ENCODE measurements at places on chromosomes 3 and 15.
A peak's percentile ranks its signal among the peaks of the same experiment; 100 is the strongest.

GRCh38 chr3:57743496-57743895 lies 12.6 kb upstream of the SLMAP start:
- no peaks in the 10 kb centered on the region for H3K4me1 ChIP-seq
- H3K27me3 ChIP-seq, result no peaks in the 10 kb centered on the region
- H3K4me3 ChIP-seq, result no peak overlapping the region
- no peak overlapping the region for H3K27ac ChIP-seq

DNA sequence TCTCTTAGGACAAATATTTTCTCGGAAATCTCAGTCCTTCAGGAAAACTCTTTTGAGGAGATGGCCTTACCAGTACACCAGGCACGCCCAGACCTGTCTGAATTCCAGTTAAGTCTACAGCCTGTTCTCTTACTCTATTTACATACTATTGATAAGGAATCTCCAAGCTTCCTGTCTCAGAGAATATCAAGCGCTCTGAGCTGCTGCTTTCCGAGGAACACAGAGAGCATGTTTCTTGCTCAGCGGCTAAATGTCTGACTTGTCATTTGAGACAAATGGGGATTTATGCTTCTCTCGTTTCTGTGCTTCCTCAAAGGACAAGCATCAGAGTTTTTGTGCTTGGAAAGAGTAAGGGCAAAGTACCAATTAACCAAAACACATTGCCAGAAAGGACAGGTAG lies 112.4 kb upstream of the CCDC54 start:
- no peak overlapping the region for H3K4me3 ChIP-seq
- no peaks in the 10 kb centered on the region for H3K36me3 ChIP-seq
- DNase-seq, result no peak
- no peaks in the 10 kb centered on the region for H3K27me3 ChIP-seq

DNA sequence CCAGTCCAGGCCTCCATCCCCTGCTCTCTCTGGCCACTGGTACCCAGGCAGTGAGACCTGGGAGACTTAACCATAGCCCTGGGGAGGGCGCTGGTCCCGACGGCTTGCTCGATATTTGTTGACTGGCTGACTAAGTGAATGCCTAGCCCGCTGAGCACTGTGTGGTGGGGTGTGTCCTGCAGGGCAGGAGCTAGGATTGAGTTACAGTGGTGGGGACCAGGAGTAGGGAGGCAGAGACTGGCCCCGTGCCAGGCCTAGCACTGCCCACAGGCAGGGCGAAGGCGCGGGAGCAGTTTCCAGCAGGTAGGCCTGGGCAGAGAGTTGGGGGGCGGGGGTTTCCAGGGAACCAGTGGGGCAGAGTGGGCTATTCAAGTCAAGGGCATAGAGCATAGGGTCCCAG lies at the start of gene VILL:
Gene VILL, plus strand, starts transcription at position 260 of the 400 bp plus-strand sequence. CDS start 2,887 bp downstream, outside the sequence.
- no peak for DNase-seq
- no peaks in the 10 kb centered on the region for H3K27me3 ChIP-seq
- H3K36me3 ChIP-seq, result no peaks in the 10 kb centered on the region
- peak within 1 kb of the TSS; percentile 36 for H3K4me3 ChIP-seq
- no peaks in the 10 kb centered on the region for H3K4me1 ChIP-seq
- no peak within 1 kb of the TSS for H3K27ac ChIP-seq

DNA sequence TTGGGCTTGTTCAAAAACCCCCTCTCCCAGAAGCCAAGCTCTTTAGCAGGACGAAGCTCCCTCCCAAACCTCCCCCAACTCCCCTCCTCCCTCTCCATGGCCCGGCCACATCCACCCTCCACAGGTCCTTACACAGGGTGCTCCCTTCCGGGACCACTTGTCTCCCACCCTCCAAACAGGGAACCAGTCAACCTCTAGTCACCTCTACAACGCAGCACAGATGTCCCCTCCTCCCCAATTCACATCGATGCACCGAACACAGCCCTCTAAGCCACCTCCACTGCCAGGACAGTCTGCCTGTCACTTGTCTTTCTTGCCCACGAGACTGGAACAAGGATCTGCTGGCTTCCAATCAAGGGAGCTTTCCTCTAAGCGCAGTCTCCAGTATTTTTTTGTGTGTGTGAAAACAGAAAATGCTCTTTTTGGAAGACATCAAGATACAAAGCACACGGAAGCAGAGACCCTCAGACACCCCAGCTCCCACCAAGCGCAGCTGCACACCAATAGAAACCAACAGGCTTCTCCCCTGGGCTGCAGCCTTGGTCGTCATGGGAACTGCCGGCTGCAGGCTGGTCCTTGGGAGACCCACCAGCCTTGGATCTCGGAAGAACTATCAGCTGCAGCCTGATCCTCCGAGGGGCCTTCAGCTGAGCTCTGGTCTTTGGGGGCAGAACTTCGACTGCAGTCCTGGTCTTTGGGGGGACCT lies 26.5 kb downstream of the IQSEC1 start:
- no peaks in the 10 kb centered on the region for H3K36me3 ChIP-seq
- no peaks in the 10 kb centered on the region for H3K4me1 ChIP-seq
- H3K27ac ChIP-seq, result no peak overlapping the region
- DNase-seq, result no peak
- no peaks in the 10 kb centered on the region for H3K27me3 ChIP-seq

DNA sequence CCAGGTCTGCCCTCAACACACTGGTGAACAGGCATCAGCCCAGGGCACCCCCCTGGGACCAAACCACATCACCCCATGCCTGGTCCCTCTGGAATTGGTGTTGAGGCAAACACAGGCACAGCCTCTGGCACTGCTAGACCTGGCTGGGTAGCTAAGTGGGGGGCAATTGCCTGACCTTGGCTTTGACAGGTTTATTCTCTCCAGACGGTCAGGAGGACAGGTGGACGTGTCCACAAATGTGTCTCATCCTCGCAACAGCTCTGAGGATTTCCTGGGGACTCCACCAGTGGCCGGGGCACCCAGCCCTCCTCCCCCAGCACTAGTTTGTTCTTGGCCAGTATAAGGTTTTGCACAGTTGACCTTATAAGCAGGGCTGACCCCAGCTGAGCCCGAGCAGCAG lies 31.3 kb downstream of the TKT start:
- H3K4me1 ChIP-seq, result no peaks in the 10 kb centered on the region
- no peak for DNase-seq
- H3K36me3 ChIP-seq, result peaks cover 71% of the 10 kb centered on the region
- no peaks in the 10 kb centered on the region for H3K27me3 ChIP-seq
- H3K4me3 ChIP-seq, result no peak overlapping the region

DNA sequence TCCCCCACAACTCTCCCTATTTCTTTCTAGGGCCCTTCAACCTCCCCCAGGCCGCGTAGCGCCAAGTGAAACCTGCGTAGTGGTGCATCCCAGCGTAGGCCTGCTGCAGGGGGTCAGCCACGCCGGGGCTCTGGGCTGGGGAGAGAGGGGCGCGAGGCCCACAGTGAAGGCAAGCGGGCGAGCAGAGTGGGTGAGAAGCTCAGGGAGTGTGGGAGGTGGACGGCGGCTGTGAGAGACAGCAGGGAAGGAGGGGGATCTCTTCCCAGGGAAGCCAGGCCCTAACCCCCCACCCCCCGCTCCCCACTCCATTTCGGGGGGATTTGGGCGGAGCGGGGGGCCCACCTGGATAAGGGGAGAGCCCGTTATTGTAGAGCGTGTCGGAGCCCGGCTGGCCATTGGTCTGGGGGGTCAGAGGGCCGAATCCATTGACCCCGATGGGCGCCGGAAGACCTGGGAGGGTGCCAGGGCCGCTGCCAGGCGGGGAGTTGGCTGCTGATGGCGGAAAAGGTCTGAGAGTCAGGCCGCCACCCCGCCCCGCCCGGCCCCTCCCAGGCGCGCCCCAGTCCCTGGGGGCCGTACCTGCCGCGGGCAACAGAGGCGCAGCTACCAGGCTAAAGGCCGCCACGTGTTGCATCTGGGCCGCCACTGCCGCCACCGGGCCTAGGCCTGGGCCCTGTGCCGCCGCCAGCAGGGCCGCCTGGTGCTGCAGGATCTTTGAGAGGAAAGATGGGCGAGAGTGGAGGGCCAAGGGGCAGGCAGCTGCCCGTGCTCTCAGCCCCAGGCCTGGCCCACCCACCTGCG lies 16.6 kb upstream of the PARP6 start:
- H3K27ac ChIP-seq, result no peak overlapping the region
- H3K4me1 ChIP-seq, result no peaks in the 10 kb centered on the region
- peak; percentile 33 for DNase-seq
- no peak overlapping the region for H3K4me3 ChIP-seq
- peaks cover 2% of the 10 kb centered on the region for H3K27me3 ChIP-seq
- no peaks in the 10 kb centered on the region for H3K36me3 ChIP-seq

DNA sequence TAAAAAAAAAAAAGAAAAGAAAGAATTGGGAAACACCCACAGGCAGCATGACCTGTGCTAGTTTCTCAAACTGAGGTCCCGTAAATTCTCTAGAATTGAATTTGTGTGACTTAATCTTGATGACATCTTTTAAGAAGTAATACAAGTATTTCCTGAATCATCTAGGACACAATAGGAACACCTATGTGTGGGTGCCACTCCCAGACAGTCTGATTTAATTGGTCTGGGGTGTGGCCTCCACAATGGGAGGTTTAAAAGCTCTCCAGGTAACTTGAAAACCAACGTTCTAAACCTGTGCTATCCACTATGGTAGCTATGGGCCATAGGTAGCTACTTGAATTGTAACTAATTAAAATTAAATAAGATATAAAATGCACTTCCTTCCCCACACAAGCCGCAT lies 28.1 kb downstream of the CFAP92 start:
- H3K27ac ChIP-seq, result no peak overlapping the region
- no peaks in the 10 kb centered on the region for H3K36me3 ChIP-seq
- no peak for DNase-seq
- no peak overlapping the region for H3K4me3 ChIP-seq

- no peaks in the 10 kb centered on the region for H3K27me3 ChIP-seq
- H3K27ac ChIP-seq, result no peak overlapping the region
- H3K36me3 ChIP-seq, result peaks cover 16% of the 10 kb centered on the region
- DNase-seq, result no peak
- H3K4me3 ChIP-seq, result no peak overlapping the region
Observed at GRCh38 chr3:32257641-32258438, 19.4 kb downstream of the CMTM8 start.

GRCh38 chr3:130459944-130460343 lies 57.0 kb upstream of the COL6A6 start:
- no peaks in the 10 kb centered on the region for H3K4me1 ChIP-seq
- no peaks in the 10 kb centered on the region for H3K27me3 ChIP-seq
- no peak overlapping the region for H3K4me3 ChIP-seq
- no peaks in the 10 kb centered on the region for H3K36me3 ChIP-seq
- no peak overlapping the region for H3K27ac ChIP-seq

- peaks cover 7% of the 10 kb centered on the region for H3K4me1 ChIP-seq
- DNase-seq, result no peak
- no peak overlapping the region for H3K4me3 ChIP-seq
- peaks cover 89% of the 10 kb centered on the region for H3K27me3 ChIP-seq
- no peak overlapping the region for H3K27ac ChIP-seq
Observed at GRCh38 chr15:89395461-89395871, 60.8 kb upstream of the POLG start.

- H3K27ac ChIP-seq, result no peak overlapping the region
- no peaks in the 10 kb centered on the region for H3K4me1 ChIP-seq
Observed at GRCh38 chr3:2869905-2870304, 240.3 kb downstream of the IL5RA start.

DNA sequence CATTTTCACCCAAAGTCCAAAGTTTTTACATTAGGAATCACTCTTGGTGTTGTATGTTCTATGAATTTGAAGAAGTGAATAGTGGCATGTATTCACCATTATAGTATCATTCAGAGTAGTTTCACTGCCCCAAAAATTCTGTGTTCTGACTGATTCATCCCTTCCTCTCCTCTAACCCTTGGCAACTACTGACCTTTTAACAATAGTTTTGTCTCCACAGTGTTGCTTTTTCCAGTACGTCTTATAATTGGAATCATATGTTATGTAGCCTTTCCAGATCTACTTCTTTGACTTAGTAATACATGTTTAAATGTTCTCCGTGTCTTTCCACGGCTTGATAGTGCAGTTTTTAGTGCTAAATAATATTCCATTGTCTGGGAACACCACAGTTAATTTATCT lies 379.0 kb upstream of the SGO1 start:
- no peaks in the 10 kb centered on the region for H3K36me3 ChIP-seq
- H3K27ac ChIP-seq, result no peak overlapping the region
- DNase-seq, result no peak
- H3K4me3 ChIP-seq, result no peak overlapping the region

GRCh38 chr3:117751651-117752050 lies 1042.1 kb downstream of the TUSC7 start:
- no peaks in the 10 kb centered on the region for H3K4me1 ChIP-seq
- H3K27me3 ChIP-seq, result no peaks in the 10 kb centered on the region
- no peak for DNase-seq

DNA sequence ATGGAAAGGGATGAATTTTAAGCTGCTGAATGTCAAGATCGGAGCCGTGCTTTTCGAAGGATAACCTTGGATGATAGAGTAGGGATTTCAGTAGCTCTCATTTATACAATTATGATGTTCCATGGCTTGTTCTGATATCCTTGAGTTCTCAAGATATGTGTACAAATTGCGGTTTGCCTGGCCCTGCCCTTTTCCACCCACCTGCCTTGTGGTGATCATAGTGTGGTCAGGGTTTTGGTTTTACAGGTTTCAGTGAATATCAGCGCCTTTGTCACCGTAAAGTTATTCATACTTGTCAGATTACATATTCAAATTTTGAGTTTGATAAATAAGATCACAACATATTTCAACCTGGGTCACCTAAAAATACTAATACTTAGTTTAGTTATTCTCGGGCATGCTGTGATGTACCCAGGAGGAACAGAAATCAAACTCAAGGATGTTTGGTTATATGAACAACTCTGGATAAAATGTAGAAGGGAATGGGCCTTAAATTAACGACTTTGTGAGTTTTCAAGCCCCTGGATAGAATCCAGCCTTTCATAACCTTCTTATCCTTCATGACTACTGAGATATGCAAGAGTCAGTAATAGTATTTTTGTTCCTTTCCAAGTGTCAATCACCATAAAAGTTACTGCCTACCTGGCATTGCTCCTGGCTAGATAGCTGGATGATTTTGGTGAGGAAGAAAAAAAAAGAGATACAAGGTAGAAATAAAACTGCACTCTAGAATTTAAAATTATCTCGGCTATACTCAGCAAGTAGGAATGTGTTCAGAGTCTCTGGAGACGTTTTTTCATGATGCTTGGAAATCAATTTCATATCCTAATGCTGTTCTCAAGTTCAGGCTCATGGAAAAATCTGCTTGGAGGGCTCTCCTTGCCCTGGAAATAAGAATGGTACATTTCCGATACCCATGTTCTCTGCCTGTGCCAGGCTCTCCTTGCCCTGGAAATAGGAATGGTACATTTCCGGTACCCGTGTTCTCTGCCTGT lies 209.2 kb upstream of the TPRG1 start:
- no peaks in the 10 kb centered on the region for H3K4me1 ChIP-seq
- no peaks in the 10 kb centered on the region for H3K36me3 ChIP-seq
- DNase-seq, result no peak
- H3K27me3 ChIP-seq, result no peaks in the 10 kb centered on the region
- no peak overlapping the region for H3K4me3 ChIP-seq
- no peak overlapping the region for H3K27ac ChIP-seq

DNA sequence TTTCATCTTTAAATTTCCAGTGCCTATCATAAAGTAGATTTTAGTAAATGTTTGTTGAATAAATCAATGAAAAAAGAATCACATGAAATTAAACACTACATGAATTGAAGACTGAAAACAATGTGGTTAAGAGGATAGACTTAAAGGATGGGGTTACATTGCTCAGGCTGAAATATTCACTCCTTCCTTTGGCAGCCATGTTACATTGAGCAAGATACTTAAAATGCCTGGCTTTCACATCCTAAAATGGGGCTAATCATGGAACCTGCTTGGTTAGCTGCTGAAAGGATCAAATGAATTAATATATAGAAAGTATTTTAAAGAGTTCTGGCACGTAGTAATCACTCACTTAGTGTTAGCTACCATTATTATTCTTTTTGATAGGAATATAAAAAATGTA lies 196.9 kb upstream of the SLC2A2 start:
- H3K27me3 ChIP-seq, result no peaks in the 10 kb centered on the region
- no peaks in the 10 kb centered on the region for H3K4me1 ChIP-seq
- no peak for DNase-seq
- no peak overlapping the region for H3K4me3 ChIP-seq
- H3K27ac ChIP-seq, result no peak overlapping the region
